Activated CD4-positive, alpha-beta T cell treated with anti-CD3 and anti-CD28 coated beads, Interleukin-2, amount 50 U/mL, for 4 hours (primary cell): ENCODE measurements at places on chromosomes 2 and 18.

GRCh38 chr2:15722980-15723379 is 131.3 kb downstream of the DDX1 start:
- no peak for DNase-seq

GRCh38 chr2:7588295-7588694 is 671.1 kb downstream of the RNF144A start:
- DNase-seq, result no peak

DNA sequence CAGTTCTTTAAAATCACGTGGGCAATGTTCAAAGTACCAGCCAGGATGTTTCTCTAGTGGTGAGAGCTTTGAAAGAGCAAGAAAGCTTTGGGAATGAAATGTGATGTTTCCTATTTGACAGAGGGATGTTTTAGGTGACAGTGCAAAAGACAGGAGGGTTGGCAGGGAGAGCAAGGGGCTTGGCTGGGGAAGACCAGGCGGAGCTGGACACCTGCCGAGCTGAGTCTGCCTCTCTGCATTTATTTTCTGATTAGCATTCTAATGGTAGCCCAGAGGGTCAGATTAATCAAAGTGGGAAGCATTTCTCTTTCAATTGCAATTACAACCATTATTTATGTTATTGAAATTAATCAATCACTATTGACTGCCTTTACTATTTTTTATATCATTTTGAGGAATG is 145.4 kb upstream of the RAB12 start:
- DNase-seq, result no peak

DNA sequence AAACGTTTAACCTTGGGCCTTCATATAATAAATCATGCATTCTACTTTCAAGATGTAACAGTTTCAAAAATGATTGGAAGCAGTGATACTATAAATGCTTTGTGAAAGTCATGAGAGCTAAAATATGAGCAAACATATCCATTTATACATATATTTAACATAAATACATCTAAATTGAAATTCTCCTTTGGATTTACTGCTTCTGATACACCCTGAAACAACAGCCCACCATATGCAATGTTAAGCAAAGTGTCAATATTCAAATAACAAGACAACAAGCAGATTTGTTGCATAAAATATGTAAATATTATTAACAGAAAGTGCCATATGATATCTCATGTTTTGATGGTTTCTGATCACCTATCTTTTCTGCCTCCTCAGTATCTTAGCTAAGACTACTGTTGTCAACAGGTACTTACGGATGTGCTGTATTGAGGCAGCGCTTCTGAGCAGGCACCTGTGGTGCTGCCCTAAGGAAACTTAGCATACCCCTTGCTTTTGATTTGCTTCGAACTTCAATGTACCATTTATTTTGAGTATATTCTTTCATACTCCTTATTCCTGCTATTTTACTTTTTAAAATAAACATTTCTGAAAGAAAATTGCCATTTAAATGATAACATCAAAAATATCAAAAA is 6.1 kb downstream of the FIGN start:
- DNase-seq, result no peak

- no peak for DNase-seq
Observed at GRCh38 chr18:64270121-64270520, 121.2 kb upstream of the LINC00305 start.

DNA sequence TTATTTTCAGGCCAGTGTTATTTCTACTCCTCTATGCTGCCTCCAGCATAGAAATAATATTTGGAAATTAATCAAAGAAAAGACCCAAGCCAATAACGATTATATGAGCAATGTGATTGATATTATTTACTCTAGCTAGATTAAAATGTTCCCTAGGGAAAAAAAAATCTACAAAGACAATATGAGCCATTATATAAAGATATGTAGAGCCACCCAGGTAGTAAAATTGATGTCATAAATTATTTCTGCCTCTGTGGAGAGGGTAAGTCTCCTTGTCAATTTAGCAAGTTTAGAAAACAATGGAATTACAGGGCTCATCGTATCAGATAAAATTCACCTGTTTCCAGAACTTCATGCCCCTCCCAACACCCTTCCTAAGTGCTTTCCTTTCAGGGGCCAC is 202.9 kb downstream of the RDH14 start:
- no peak for DNase-seq

GRCh38 chr2:3461801-3462492 is 57.4 kb downstream of the ADI1 start:
- DNase-seq, result no peak

GRCh38 chr2:164538240-164538866 is 82.9 kb downstream of the GRB14 start:
- DNase-seq, result no peak

GRCh38 chr2:96305091-96305978 is at the start of gene SNRNP200:
TSS of gene SNRNP200 (minus strand) at chr2:96305546. CDS start at chr2:96305437, 109 bp downstream.
- DNase-seq, result peak; percentile 84
